ENCODE measurements at places on chromosomes 4 and X.

- DNase-seq = no peak
Measured at GRCh38 chrX:110987292-110987691, 108.7 kb upstream of the PAK3 start.

DNA sequence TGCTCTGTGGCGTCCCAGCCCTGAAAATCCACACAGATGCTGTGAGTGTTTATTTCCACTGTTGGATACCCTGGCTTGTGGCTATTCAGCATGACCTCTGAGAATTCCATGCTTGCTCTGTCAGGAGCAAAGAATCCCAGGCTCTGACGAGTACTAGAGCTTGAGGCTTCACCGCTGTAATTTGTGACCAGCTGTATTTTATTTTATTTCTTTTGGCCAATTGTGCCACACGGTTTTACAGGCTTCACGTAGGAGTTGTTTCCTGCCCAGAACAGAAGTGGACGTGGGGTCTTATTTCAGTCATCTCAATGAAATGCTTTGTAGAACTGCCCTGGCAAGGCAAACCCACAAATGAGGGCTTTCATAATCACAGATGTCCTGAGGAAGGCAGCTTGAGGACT lies 69.4 kb upstream of the CLDN34 start:
- no peak for DNase-seq

DNA sequence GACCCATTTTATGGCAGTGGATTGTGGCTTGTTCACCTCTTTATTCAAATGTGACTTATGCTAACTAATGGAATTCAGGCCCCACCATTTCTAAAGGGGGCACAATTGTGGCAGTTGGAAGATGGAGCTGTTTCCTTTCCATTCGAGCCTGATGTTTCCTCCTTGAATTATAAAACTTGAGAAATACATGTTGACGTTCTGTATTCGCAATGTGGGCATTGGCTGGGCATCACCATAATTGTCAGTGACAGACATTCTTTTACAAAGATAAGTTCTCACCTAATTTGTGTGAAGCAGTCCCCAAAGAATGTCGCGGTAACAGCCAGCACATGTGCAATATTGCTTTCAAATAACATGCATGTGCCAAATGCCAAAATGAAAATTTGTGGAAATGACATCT lies 1070.2 kb upstream of the TENM3 start:
- DNase-seq = no peak

- no peak for DNase-seq
Measured at GRCh38 chr4:155681886-155682285, 15.2 kb downstream of the GUCY1A1 start.

DNA sequence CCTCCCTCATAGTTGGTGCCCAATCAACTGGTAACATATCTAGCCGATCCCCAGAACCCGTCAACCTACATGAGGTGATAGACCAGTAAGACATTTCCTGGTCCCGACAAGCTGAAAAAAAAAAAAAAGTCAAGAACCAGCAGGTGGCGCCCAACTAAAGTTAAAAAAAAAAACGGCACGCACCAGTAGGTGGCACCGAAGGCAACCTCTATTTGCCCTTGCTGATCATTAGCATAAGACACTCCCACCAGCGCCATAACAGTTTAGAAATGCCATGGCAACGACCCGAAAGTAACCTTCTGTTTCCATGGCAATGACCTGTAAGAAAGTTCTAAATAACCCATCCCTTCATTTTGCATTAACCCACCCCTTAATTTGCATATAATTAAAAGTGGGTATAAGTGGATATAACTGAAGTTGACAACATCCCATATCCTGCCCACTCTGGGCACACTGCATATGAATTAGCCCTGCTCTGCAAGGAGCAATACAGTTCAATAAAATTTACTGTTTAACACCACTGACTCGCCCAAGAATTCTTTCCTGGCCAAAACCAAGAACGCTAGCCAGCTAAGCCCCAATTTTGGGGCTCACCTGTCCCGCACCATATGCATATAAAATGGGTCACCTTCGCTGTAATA lies 83.9 kb upstream of the SPANXB1 start:
- DNase-seq = peak; percentile 36

- DNase-seq = no peak
Measured at GRCh38 chr4:118586357-118586790, 98.8 kb upstream of the METTL14 start.

GRCh38 chr4:151356510-151356909 lies 31.1 kb upstream of the SH3D19 start:
- no peak for DNase-seq

- no peak for DNase-seq
Measured at GRCh38 chr4:38976308-38976707, 55.9 kb downstream of the TMEM156 start.

DNA sequence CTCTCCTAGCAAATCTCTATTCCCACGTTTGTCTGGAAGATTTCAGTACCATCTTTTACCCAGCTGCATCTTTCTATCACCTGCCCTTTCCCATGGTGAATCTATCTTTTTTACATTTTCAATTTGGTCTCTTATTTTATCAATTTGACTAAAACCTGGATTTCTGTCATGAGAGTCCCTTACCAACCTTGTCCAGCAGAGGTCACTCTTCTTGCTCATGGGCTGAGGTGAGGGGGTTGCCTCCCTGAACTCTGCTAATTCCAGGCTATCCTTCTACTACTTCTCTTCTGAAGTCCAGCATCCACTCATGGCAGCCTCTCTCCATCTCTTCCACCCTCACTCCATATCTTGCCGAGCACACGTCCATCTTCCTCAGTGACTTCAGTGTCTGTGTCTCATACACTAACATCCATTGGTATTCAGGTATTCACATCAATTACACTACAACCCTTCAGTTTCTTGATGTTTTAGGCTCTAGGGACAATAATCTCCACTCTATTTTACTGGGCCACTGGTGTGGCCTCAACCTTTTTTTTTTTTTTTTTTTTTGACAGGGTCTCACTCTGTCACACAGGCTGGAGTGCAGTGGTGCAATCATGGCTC lies 17.8 kb upstream of the ZNF827 start:
- no peak for DNase-seq

GRCh38 chr4:26826721-26827120 lies 33.9 kb upstream of the STIM2 start:
- DNase-seq = no peak

DNA sequence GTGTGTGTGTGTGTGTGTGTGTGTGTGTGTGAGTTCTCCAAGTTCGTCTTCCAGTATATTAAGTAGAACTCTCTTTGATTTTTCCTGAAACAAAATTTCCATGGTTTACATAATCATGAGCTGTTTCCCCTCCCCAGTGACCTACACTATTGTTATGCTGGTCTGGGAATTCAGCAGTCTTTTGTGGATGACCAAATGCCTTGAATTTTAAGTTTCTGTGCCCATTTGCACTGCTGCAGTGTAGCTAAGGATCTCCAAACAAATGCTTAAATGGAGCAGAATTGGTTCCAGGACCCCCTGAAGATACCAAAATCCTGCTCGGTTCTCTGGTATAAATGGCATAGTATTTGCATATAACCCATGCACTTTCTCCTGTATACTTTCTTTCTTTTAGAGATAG lies 77.2 kb upstream of the SLC34A2 start:
- no peak for DNase-seq

DNA sequence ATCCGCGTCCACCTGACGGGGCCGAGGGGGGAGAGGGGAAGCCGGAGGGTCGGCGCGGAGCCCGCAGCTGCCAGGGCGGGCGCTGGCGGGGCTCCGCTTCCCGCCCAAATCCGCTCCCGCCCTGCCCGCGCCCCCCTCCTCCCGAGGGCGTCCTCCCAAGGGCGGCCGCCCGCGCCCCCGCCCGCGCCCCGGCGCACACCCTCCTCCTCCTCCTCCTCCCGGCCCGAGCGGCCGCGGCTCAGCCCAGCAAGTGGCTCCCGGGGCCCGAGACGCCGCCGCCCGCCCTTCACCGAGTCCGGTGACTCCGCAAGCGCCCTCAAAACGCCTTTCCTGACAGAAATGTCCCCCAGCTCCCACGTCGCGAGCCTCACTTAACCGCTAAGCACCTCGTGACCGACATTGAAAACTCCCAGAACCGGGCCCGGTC lies 487 bp downstream of the HMGB2 start:
- DNase-seq = peak; percentile 23

- no peak for DNase-seq
Measured at GRCh38 chr4:1485280-1485679, 79.0 kb upstream of the NKX1-1 start.

DNA sequence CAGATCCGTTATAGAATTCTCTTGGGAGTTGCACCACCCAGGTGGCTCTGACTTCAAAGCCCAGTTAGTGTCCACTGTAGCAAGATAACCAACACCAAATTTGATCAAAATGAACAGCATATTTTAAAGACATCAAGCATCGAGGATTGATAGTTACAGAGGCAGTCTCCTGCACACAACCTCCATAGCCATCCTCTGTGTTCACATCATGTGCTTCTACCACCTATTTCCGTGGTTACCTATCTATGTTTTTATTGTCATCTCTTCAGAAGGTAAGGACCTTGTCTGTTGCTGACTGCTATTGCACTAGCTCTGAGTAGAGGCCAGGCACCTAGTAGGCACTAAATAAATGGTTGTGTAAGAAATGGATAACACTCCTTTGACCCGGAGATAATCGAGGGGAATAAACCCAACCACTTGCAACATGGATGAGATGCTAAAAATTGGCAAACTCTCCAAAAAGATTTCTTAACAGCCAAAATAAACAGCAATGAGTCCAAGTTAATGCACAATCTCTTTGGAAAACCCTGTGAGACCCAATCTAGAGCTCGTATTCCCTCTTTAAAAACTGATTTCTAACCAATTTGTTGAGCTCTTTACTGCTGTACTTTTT lies 14.7 kb upstream of the C1QTNF7 start:
- DNase-seq = no peak

- DNase-seq = no peak
Measured at GRCh38 chr4:143294710-143295275, 41.9 kb upstream of the GAB1 start.

DNA sequence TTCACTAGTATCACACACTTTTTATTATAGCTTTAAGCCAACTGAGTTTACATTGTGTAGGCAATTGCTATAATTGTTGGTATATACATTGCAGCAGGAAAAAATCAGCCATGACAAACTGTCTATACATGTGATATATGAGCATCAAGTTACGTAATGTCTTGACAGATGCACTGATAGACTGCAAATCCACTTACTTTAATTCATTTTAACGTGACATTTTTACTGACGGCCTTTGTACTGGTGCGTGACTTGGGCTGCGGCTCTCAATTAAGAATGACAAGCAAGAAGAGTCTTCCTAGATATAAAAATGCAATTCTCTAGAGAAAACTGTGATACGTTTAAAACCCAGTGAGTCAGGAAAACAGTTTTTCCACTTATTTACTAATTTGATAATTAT lies 143.8 kb downstream of the ACTRT1 start:
- no peak for DNase-seq

GRCh38 chr4:152956650-152957436 lies 20.7 kb downstream of the FHDC1 start:
- DNase-seq = no peak

Data from NCI-H2171 (cell line).